Mesenchymal stem cell (in vitro differentiated cells and primary cell): ENCODE measurements at places on chromosomes 13 and 19.
A peak's percentile ranks its signal among the peaks of the same experiment; 100 is the strongest.

DNA sequence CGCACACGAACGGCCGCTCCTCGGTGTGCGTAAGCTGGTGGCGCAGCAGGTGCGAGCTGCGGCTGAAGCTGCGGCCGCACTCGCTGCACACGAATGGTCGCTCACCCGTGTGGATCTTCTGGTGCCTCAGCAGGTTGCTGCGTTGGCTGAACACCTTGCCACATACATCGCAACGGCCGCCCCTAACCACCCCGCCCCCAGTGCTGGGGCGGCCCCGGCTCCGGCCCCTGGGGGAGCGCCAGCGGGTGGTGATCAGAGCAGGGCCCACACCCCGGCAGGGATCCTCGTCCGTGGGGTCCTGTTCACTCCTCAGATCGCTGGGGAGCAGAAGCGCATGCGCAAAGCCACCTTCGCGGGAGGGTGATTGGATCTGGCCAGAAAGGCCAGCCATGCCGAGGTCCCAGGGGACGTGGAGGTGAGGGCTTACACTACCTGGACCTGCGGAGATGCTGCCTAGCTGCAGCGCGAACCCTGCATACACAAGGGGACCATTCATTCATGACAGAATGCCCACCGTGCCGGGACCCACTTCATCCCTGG, 4.7 kb upstream of the UBE2M start:
- H3K27ac ChIP-seq, result no peak overlapping the region
- no peaks in the 10 kb centered on the region for H3K27me3 ChIP-seq
- H3K4me3 ChIP-seq, result peak overlapping the region; percentile 26
- peaks cover 22% of the 10 kb centered on the region for H3K36me3 ChIP-seq
- no peak for DNase-seq
- peaks cover 18% of the 10 kb centered on the region for H3K4me1 ChIP-seq

DNA sequence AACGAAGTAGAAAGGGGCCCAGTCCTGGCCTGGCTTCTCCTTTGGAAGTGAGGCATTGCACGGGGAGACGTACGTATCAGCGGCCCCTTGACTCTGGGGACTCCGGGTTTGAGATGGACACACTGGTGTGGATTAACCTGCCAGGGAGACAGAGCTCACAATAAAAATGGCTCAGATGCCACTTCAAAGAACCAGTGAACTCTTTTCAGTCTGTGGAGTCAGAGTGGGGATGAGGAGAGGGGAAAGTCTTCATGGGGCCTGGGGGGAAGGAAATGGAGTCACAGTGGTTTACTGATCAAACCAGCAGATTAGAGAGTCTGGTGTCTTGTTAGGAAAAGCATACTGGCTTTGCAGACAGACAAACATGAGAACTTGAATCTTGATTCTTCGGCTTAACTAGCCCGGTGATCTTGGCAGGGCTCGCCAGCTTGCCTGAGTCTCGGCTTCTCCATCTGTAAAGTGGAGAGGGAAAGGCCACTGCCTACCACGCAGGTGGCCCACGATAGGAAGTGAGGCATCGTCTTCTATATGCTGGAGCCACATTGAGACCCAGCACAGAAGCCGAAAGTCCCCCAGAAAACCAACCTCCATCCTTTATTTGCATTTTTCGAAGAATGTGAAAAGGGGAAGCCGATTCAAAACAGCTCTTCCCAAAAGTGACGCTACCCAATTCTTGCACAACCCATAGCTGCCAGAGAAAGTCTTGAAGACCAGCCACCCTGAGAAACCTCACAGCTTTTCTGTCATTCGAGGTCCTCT, at the start of gene FFAR1:
TSS of gene FFAR1 (plus strand) at position 732 of the 759 bp plus-strand sequence. CDS start 3,650 bp downstream, outside the sequence.
- H3K4me3 ChIP-seq, result no peak within 1 kb of the TSS
- no peak for DNase-seq
- H3K36me3 ChIP-seq, result no peaks in the 10 kb centered on the region
- H3K27ac ChIP-seq, result no peak within 1 kb of the TSS

- no peak overlapping the region for H3K27ac ChIP-seq
- H3K36me3 ChIP-seq, result no peaks in the 10 kb centered on the region
- DNase-seq, result no peak
- H3K4me1 ChIP-seq, result peaks cover 3% of the 10 kb centered on the region
These were observed 33.8 kb upstream of the MYO16 start for GRCh38 chr13:108595436-108596274.

DNA sequence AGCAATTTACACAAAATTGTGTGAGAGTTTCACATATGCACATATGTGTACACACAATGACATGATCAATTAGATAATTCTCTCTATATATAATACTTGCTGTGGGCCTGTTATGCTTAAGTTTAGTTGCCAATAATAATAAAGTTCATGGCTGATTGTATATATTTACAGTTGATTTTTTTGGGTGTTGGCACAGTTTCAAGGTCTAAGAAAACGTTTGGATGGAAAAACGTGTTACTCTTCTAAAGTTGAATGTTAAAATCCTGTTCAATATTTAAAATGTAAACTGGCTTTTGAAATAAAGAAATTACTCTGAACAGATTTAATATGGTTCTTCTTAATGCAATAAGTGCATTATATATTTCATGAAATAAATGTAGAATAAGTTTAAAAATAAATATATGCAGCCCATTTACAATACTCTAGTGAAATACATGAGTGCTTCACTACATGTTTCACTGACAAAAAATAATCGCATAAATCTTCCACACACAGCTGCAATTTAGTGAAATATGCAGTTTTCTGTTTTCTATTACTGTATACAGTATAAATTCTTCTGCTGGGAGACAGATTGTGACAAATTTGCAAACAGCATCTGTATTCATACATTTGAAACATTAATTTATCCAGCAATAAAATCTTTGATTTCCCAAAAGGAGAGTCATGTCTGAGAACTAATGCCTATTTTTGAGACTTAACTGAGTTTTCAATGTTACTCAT, 586.9 kb upstream of the KLHL1 start:
- no peaks in the 10 kb centered on the region for H3K4me1 ChIP-seq
- H3K36me3 ChIP-seq, result no peaks in the 10 kb centered on the region

DNA sequence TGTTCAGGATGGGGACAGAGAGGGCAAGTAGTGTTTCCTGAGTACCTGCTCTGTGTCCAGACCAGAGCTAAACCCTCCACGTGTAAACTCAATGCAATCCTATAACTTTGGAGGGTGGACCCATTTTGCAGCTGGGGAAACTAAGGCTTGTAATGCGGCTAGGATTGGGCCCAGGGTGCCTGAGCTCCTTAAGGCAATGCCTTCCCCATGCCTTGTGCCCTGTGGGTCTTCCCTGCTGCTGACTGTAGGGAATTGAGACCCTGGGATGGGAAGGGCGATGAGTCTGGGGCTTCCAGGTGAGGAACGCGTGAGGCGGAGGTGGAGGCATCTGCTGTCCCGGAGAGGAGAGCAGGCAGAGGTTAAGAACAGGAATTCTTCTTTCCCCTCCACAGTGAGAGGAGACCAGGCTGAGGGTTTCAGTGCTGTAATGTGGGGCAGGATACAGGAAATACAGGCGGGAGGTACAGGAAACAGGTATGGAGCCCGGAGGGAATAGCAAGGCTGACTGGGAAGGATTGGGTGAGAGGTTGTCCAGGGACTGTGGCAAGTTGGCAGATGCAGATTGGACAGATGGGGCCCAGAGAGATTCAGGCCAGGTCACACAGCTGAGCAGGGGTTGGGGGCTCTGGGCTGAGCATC, 19.2 kb downstream of the SLC27A1 start:
- H3K27me3 ChIP-seq, result no peaks in the 10 kb centered on the region
- H3K27ac ChIP-seq, result no peak overlapping the region
- DNase-seq, result no peak
- peaks cover 32% of the 10 kb centered on the region for H3K36me3 ChIP-seq

DNA sequence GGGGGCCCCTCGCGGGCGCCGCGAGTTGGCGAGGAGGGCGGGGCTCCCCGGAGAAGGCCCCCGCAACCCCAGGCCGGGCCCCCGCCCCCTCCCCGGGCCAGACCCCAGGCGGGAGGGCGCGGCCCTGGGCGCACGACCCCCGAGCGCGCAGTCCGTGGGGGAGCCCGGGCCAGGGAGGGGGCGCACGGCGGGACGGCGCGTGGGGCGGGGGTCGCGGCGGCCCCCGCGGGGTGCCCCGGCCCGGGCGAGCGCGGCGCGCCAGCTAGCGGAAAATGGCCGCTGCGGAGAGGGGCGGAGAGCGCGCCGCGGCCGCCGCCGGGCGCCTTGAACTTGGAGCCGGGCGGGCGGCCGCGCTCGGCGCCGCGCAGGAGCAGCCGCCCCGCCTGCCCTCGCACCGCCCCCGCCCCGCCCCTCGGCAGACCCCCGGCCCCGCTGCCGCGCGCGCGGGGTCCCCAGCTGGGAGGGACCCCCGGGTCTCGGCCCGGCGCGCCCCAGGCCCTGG, 6.4 kb upstream of the NFIC start:
- peaks cover 34% of the 10 kb centered on the region for H3K4me1 ChIP-seq
- H3K27ac ChIP-seq, result no peak overlapping the region
- peak overlapping the region; percentile 86 for H3K4me3 ChIP-seq
- H3K36me3 ChIP-seq, result peaks cover 4% of the 10 kb centered on the region
- DNase-seq, result no peak

DNA sequence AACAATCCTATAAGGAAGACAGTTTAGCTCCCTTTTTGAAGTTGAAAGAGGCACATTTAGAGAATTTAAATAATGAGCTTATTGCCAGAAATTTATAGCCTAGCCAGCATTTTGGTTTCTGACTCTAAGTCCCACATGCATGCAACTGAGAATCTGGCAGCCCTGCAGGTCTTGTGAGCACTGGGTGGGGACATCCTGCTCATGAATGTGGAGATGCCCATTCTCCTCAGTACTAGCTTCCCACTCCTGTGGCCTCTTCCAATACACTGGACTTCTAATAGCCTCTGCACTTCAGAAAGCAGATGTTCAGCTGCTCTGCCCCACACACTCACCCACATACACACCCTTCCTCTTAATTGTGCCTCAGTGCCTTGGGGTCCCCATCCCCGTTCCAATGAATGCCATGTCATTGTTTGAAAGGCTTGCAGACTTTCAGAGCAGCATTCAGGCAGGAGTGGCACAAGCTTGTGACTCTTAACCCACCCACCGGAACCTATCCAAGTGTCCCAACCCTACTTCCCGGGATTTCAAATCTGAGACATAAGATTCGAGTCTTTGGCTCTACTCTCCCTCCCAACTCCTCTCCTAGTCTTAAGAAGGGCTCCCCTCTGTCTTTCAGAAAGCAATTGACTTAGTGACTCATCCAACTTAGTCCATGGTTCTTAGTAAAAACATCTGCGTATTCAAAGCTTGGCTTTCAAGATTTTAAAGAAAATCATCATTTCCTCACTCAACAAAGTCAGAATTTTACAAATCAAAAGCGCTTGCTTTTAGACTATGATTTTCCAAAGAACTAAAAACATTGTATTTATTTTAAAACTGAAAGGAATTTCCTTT, 80.0 kb upstream of the FREM2 start:
- H3K4me3 ChIP-seq, result no peak overlapping the region
- no peaks in the 10 kb centered on the region for H3K4me1 ChIP-seq
- no peaks in the 10 kb centered on the region for H3K27me3 ChIP-seq
- H3K36me3 ChIP-seq, result no peaks in the 10 kb centered on the region

DNA sequence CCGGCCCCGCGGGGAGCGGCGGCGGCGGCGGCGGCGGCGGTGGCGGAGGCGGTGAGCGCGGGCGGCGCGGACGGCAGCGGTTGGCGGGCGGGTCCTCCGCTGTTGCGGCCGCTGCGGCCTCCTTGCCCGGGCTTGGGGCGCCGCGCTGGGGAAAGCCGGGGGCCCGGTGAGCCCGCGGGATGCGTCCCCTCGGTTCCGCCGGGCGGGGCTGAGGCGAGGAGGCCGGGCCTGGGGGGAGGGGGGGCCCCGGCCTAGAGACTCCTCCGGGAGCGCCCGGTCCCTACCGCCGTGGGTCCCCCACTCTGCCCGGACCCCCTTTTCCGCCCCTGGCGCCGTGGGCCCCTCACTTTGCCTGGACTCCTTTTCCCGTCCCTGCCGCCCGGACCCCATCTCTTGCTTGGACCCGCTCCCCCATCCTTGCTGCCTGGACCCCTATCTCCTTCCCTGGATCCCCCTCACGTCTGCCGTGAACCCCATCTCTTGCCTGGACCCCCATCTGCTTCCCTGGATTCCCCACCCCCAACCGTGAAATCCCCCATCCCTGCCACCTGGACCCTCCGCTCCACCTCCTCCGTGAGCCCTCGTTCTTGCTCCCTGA, 28.6 kb upstream of the NDUFS7 start:
- H3K4me1 ChIP-seq, result peaks cover 16% of the 10 kb centered on the region
- H3K27me3 ChIP-seq, result no peaks in the 10 kb centered on the region
- peaks cover 35% of the 10 kb centered on the region for H3K36me3 ChIP-seq
- peak overlapping the region; percentile 81 for H3K4me3 ChIP-seq

DNA sequence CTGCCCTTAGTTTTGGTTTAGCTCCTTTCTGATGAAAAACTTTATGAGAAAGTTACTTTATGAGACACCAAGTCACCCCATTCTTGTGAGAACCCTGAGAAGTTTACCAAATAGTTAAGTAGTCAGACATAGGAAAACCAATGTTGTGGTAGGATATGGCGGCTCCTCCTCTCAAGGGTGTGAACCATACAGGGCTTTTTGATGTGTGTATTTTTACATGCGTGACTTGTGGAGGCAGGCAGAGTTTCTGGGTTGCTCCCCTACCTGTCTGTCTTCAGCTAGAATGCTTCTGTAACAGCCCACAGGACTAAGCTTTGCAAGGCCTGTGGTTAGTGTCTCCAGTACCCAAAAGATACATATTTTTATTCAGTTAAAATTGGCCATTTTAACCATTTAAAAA, 18.3 kb downstream of the UBAC2 start:
- DNase-seq, result no peak
- no peak overlapping the region for H3K27ac ChIP-seq
- peaks cover 7% of the 10 kb centered on the region for H3K4me1 ChIP-seq
- peaks cover 10% of the 10 kb centered on the region for H3K36me3 ChIP-seq

DNA sequence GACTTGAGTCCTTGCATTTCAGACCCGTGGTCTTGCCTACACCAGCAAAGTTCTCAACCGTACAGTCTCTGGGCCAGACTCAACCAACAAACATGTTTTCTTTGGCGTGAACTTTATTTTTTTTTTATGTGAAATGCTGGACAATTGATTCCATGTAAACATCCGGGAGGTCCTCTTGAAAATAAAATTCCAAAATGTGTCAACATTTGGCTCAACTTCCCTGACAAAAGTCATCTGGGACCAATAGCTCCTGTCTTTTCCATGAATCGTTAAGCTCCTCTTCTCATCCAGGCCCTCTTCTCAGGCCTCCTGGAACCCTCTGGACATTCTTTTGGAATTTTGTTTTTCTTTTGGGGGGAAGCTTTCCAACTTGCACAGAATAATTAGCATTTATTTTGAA, 2.7 kb downstream of the ALDH16A1 start:
- H3K27ac ChIP-seq, result no peak overlapping the region
- H3K36me3 ChIP-seq, result peaks cover 11% of the 10 kb centered on the region
- DNase-seq, result no peak
- no peak overlapping the region for H3K4me3 ChIP-seq

- H3K4me1 ChIP-seq, result no peaks in the 10 kb centered on the region
- DNase-seq, result no peak
- no peak overlapping the region for H3K27ac ChIP-seq
- no peaks in the 10 kb centered on the region for H3K36me3 ChIP-seq
These were observed 32.6 kb downstream of the STOML3 start for GRCh38 chr13:38957794-38958592.

GRCh38 chr13:82747958-82748357, 1134.3 kb downstream of the SLITRK1 start:
- no peak overlapping the region for H3K27ac ChIP-seq
- DNase-seq, result no peak
- no peaks in the 10 kb centered on the region for H3K36me3 ChIP-seq
- no peak overlapping the region for H3K4me3 ChIP-seq
- no peaks in the 10 kb centered on the region for H3K4me1 ChIP-seq

- peaks cover 7% of the 10 kb centered on the region for H3K4me1 ChIP-seq
- no peak overlapping the region for H3K4me3 ChIP-seq
- H3K36me3 ChIP-seq, result no peaks in the 10 kb centered on the region
- no peak overlapping the region for H3K27ac ChIP-seq
These were observed 136.1 kb upstream of the IRS2 start for GRCh38 chr13:109922518-109922917.

- peaks cover 41% of the 10 kb centered on the region for H3K36me3 ChIP-seq
- H3K4me3 ChIP-seq, result no peak overlapping the region
- H3K27me3 ChIP-seq, result no peaks in the 10 kb centered on the region
- DNase-seq, result no peak
- peaks cover 7% of the 10 kb centered on the region for H3K4me1 ChIP-seq
- no peak overlapping the region for H3K27ac ChIP-seq
These were observed 43.5 kb downstream of the TRPM4 start for GRCh38 chr19:49201042-49201441.
